ENCODE measurements at places on chromosomes 5 and 9.
A peak's percentile ranks its signal among the peaks of the same experiment; 100 is the strongest.

- DNase-seq: no peak
Measured at GRCh38 chr9:118963674-118964073, 405.6 kb downstream of the BRINP1 start.

DNA sequence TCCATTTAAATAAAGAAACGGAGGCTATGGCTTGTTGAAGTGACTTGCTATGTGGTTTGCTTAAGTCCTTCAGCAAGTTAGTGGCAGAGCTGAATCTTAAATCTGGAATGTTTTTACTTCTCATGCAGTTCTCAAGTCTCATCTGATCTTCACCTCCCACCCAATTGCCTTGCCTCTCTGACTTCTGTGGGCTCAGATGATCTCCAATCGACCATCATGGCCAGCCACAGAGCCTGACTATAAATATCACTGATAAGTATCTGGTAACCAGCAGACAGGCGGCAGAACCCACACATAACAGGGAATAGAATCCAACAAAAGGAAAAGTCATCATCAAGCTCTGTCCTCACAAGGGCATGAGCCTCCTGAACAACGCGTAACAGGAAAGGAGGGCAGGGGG is 149.9 kb downstream of the FAM114A2 start:
- no peak for DNase-seq

DNA sequence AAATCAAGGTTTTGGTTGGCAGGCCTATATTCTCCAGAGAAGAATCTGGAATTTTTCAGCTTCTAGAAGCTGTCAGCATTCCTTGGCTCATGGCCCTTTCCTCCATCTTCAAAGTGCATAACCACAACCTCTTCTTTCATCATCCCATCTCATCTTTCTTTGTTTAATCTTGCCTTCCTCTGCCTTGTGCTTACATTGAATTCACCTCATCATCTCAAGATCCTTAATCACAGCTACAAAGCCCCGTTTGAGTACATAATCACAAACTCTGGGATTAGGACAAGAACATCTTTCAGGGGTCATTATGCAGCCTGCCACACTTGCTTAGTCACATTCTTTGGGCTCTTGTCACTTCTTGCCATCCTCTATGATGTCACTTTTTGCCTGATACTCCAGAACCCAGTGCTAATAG is 130.3 kb downstream of the FOXD1 start:
- no peak for DNase-seq

DNA sequence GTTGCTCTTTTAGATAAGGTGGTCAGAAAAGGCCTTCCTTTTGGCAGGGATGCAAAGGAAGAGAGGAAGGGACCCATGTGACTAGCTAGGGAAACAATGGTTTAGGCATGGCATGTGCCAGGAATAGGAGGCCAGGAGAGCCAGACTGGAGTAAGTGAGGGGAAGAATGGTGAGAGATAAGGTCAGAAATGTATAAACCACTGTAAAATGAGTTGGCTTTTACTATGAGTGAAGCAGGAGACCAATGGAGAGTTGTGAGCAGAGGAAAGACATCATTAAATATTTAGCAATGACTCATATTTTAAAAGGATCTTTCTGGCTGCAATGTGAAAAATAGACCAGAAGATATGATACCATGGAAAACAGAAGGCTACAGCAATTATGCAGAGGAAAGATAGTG is 50.9 kb downstream of the AP3B1 start:
- DNase-seq: no peak

- DNase-seq: no peak
Measured at GRCh38 chr5:132049559-132049958, 10.9 kb upstream of the IL3 start.

- DNase-seq: no peak
Measured at GRCh38 chr5:59521476-59521875, 372.1 kb downstream of the PDE4D start.

GRCh38 chr9:95499847-95500246 is 16.9 kb downstream of the PTCH1 start:
- DNase-seq: no peak

- no peak for DNase-seq
Measured at GRCh38 chr5:122896598-122897282, 51.3 kb downstream of the SNX24 start.

DNA sequence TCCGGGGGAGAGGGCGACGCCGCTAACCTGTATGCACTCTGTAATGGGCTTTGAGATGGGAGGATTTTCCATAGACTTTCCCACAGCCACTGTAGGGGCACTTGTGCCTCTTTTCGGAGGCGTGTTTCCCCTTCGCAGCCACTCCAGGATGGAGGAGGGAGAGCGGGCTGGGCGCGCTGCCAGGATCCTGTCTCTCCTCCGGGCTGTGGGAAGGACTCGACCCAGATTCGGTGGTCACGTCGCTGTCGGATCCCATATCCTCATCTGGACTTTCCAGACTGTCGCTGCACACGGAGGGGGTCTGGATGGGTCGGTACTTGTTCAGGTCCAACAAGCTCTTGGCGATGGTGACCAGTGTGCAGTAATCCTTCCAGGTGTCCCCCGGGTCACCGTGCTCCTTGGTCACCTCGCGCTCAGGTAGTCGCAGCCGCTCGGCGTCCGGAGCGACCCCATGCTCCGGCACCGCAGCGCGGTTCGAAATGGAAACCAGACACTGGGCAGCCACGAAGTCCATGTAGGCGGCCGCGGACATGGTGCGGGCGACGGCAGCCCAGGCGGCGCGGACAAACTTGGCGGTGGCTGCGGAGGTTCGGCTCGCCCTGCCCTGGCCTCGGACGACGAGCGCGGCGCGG is 1.5 kb downstream of the KLF9 start:
- DNase-seq: peak; percentile 53

GRCh38 chr5:16970826-16971225 is 34.7 kb upstream of the MYO10 start:
- DNase-seq: no peak

DNA sequence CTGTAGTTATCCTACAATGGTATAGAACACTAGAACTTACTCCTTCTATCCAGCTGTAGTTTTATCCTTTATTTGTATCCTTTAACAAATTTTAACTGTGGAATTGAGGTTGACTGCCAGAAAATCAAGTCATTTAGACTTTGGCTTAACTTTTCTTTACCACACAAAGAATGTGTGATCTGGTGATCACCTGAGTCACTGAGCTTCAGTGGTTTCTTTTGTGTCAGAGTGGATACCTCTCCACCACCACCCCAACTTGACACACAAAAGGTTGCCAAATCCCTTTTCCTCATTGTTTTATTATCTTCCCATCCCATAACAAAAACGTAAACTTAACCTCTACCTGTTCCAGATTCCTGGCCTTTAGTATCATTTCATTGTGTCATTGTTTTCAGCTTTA is 5.5 kb downstream of the OTULIN start:
- no peak for DNase-seq

GRCh38 chr9:19648672-19649071 is 140.2 kb downstream of the SLC24A2 start:
- DNase-seq: no peak

GRCh38 chr5:102858221-102858620 is 103.1 kb downstream of the PAM start:
- DNase-seq: no peak

GRCh38 chr5:43367453-43367852 is 44.7 kb downstream of the CCL28 start:
- DNase-seq: no peak

GRCh38 chr9:84697509-84698114 is 28.1 kb downstream of the NTRK2 start:
- peak; percentile 25 for DNase-seq

- no peak for DNase-seq
Measured at GRCh38 chr5:55222985-55223811, 3.9 kb downstream of the MCIDAS start.

DNA sequence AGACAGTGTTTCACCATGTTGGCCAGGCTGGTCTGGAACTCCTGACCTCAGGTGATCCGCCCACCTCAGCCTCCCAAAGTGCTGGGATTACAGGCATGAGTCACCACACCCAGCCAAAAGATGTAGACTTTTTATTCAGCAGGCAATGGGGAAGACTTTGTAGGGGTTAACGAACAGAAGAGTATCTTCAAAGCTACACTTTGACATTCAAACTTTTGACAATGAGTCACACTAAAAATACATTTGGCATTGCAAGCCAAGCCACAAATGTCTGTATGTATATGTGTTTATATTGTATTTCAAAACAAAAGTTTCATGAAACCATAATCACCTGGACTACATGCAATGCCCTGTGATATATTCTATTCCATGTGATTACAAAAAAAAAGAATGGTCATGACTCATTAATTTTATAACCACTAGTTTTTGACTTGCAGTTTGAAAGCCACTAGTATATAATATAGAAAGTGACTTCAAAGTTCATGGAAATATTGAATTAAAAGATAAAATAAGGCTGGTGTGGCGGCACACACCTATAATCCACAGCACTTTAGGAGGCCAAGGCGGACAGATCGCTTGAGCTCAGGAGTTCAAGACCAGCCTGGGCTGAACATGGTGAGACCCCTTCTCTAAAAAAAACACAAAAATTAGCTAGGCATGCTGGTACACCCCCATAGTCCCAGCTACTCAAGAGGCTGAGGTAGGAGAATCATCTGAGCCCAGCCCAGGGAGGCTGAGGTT is 8.3 kb downstream of the DIMT1 start:
- DNase-seq: no peak

- peak; percentile 11 for DNase-seq
Measured at GRCh38 chr5:155434681-155435080, 421.1 kb downstream of the KIF4B start.

DNA sequence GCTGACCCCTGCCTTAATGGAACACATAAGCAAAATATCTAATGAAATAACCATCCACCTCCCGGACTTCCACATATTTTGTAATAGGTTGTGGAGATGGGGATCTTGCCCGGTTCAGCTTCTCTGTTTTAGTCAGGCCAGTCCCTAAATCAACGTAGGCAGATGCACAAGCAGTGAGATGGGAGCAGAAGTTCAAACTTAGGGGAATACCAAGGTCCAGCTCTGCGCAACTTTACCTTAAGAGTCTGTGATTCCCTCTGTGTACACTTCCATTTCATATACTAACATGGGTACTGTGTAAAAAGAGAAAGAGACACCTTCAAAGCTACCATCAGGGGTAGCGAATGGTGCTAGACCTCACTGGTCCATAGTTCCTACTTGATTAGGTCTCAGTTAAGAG is 110.9 kb downstream of the NTRK2 start:
- no peak for DNase-seq

GRCh38 chr5:112669328-112669963 is 68.2 kb upstream of the APC start:
- no peak for DNase-seq

DNA sequence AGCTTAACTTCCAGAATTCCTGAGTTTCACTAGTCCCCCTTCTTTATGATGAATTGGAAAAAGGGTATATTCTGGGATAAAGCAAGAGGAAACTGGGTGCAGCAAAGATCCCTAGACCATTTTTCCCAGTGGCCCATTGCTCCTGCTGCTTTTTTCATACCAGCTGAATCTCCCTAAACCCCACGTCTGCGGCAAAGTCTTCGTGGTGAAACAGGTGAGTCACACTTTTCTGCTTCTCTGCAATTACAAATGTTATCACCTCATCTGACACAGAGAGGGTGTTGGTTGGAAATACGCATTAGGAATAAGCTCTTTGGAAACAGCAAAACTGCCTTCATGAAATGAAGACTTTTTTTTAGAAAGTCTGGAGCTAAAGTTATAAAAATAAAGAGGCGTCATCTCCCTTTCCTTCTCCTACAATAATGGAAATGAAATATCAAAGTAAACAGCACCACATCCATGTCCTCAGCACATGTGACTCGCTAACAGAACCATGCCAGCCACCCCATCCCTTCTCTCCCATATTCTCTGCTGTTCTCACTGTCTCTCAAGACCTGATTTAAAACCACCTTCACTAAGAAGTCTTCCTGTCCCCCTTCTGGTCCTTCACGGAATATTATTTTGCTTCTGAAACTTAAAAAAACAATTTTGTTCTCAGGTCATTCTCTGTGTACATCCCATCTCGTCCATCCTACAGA is 39.5 kb upstream of the GLRX start:
- DNase-seq: no peak

GRCh38 chr9:78607853-78608252 is 310.9 kb downstream of the PSAT1 start:
- DNase-seq: no peak

DNA sequence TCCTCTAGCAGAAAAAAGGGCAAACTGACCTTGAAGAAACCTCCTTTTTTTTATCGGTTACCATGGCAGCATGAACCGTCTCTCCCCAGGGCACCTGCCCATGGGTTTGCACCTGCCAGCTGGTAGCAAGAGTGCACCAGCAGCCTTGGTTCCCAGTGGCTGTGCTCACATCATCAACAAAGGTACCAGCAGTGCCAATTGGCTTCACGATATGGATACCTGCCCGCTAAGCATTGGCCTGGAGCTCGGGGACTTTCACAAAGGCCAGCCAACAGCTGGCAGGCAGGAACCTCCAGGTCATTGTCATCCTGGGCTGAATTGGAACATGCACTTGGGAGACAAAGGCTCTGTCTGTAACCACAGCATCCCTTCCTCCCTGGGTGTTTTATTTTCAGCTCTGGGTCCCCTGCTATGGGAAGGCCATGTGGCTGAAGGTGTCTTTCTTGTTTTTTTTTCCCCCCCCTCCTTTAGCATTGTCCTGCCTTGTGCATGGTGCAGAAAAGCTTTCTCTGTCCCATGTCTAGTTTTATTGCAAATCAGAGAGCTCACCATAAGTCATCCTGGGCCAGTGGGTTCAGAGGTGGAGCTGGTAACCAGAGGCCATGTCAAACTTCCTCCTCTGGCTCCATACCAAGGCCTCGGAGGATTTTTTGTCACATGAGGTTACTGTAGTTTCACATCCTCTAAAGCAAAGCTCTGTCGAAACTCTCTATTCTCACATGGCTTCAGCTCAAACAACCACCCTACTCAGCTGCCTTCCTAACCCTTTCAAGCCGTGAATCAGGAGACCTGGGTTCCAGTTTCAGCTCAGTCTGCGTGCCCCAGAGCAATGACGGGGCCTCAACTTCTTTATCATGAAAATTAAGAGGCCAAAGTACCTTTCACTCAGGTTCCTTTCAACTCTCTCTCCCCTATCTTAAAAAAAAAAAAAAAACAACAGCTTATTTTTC is 145.5 kb upstream of the MAP3K1 start:
- DNase-seq: peak; percentile 100

DNA sequence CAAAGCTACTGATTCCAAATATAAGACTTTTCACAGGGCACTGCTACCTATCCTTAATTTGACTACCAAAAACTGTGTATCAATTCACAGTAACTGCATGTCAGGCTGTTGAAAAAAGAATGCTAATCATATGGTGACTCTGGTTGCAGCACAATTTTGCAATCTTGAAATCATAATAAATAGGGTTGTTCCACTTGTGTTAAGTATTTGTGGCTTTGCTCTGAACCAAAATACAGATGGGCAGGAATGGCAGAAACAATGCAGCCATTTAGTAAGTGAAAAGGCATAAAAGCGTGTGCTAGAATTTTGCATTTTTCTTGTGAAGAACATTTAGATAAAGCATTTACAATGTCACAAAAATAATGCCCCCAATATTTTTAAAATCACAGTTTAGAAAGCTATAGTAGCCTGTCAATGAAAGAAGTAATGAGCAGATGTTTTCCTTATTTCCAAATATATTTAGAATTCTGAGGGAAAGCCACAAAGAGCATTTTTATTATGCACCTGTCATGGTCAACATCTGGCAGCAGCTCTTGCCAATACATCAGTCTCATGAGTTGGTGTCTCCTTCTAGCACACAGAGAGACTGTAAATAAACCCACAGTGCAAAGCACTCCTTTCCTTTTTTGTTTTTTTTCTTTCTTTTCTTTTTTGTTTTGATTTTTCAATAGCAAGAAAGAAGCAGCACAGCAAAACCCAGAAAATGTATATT is 54.8 kb upstream of the PAM start:
- peak; percentile 74 for DNase-seq

Measured in RPMI8226 (cell line).